Thymus (tissue), 14 donors: ENCODE measurements at places on chromosomes 6 and 20. TPM values are rescaled to one million over a fixed set of nuclear protein-coding genes. Genes with fewer than 3 reads are reported as not detected.

The CNR1 gene
- 2.6 TPM for polyA plus RNA-seq

The FRK gene
- polyA plus RNA-seq, result 0.98 TPM

GRCh38 chr6:33915134-33915533, 111.3 kb upstream of the MLN start:
- no peak for DNase-seq
- no peak overlapping the region for H3K4me3 ChIP-seq
- no peak overlapping the region for H3K27ac ChIP-seq

DNA sequence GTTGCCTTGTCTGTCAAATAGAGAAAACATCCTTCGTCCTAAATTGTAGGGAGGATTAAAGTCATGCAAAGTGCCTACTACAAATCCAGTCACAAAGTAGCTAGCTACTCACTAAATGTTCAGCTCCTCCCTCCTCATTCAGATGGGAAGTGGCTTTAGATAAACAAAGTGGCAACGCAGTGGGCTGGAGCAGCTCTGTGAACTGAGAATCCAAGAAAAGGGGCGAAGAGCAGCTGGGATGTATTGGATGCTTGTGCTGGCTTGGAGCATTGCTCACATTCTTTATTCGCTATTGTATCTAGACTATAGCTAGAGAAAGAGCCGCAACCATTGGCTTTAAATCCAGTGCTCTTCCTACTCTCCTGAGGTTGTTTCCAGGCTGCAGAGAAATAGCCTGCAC, 10.3 kb downstream of the MOG start:
- no peaks in the 10 kb centered on the region for H3K4me1 ChIP-seq
- no peak for DNase-seq
- no peak overlapping the region for H3K27ac ChIP-seq
- no peak overlapping the region for H3K4me3 ChIP-seq
- no peaks in the 10 kb centered on the region for H3K27me3 ChIP-seq

DNA sequence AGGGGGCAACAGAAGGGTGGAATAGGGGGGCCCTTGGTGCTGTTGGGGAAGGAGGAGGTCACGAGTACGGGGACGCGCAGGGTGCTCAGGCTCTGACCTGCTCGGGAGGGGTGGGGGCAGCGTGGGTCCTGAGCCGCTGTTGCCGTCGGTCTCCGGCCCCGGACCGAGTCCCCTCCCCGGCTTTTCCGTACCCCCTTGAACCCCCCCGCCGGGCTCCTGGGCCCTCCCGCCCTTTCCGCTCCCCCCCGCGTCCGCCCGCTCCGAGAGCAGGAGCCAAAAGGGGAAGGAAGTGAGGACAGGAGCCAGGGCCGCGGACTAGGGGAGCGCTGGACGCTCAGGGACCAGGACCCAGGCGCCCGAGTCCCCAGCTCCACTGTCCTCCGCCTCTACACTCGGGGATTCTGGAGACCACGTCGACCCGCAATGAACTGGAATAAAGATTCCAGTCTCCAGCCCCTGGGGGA, at the start of gene RGL2:
Gene RGL2, minus strand, starts transcription at position 170 of the 464 bp plus-strand sequence. CDS start 332 bp downstream, outside the sequence.
- H3K4me1 ChIP-seq, result peaks cover 14% of the 10 kb centered on the region
- peaks cover 42% of the 10 kb centered on the region for H3K36me3 ChIP-seq
- no peak for DNase-seq
- H3K4me3 ChIP-seq, result peak within 1 kb of the TSS; percentile 98

- no peak overlapping the region for H3K4me3 ChIP-seq
- no peaks in the 10 kb centered on the region for H3K27me3 ChIP-seq
- no peaks in the 10 kb centered on the region for H3K4me1 ChIP-seq
Measured at GRCh38 chr6:44016131-44016870, 111.0 kb downstream of the MRPL14 start.

The CYP24A1 gene
- polyA plus RNA-seq, result 0.68 TPM

GRCh38 chr20:13723011-13723410, 61.7 kb downstream of the ESF1 start:
- H3K4me3 ChIP-seq, result no peak overlapping the region
- DNase-seq, result no peak
- no peaks in the 10 kb centered on the region for H3K27me3 ChIP-seq

The RNF39 gene
- polyA plus RNA-seq, result 2.0 TPM

- H3K27me3 ChIP-seq, result no peaks in the 10 kb centered on the region
- no peak overlapping the region for H3K27ac ChIP-seq
- H3K36me3 ChIP-seq, result peaks cover 15% of the 10 kb centered on the region
- peaks cover 38% of the 10 kb centered on the region for H3K4me1 ChIP-seq
Measured at GRCh38 chr6:137863091-137863797, 3.8 kb upstream of the TNFAIP3 start.
